Kidney (tissue), 22 donors: ENCODE measurements at places on chromosomes 2 and 18. TPM values are rescaled to one million over a fixed set of nuclear protein-coding genes. Genes with fewer than 3 reads are reported as not detected.
A peak's percentile ranks its signal among the peaks of the same experiment; 100 is the strongest.

DNA sequence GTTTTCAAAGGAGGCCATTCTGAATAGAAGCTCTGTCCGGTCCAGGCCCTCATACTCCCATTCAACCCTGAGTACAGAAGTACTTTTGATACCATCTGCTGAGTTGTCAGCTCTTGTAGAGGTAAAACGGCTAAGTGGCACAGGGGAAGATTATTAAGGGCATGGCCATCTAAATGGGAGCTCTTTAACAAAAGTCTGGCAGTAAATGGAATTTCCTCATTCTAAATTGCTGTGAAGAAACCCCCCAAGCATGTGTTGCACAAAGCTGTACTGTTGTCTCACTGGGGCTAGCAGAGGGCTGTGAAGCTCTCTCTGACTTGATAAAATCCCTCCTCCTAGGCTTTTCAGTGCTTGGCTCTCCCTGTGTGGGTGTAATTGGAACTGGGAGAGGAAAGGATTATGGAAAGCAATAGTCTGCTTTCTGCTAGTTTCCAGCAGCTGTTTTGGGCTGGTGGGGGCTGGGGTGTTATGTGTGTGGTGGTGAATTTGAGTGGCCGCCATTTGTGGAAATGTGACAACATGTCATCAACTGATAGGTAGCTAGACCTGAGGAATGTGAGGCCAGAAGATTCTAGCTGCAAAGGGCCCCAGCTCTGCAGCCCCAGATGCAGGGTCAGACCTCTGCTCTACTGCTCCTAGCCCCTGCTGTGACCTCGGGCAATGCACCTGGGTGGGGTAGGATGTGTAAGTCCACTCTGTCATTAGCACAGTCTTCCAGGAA is 65.1 kb downstream of the MAP4K4 start:
- no peak for DNase-seq

DNA sequence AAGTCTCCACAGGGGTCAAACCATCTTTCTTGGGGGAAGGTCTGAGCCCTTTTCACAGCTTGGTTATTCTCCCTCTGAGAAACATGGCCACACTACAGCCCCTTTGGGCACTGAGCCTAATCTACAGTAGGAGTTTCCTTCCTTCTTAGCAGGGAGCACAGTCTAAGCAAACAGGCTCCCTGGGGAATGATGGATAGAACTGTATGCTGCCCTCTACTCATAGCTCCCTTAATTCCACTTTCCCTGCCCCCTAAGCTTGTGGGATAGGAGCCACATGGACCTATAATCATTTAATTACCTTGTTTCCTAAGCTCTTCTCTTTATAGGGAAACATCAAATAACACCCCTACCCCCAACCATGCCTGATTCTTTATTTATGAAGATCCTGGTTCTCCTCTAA is 442.1 kb upstream of the MEX3C start:
- DNase-seq: no peak

Gene MYO5B
- total RNA-seq: 43.8 TPM

Gene CRYGD
- not detected for total RNA-seq

GRCh38 chr2:20128506-20129330 is 77.3 kb upstream of the LAPTM4A start:
- DNase-seq: no peak

Gene SLC40A1
- 78.4 TPM for total RNA-seq

DNA sequence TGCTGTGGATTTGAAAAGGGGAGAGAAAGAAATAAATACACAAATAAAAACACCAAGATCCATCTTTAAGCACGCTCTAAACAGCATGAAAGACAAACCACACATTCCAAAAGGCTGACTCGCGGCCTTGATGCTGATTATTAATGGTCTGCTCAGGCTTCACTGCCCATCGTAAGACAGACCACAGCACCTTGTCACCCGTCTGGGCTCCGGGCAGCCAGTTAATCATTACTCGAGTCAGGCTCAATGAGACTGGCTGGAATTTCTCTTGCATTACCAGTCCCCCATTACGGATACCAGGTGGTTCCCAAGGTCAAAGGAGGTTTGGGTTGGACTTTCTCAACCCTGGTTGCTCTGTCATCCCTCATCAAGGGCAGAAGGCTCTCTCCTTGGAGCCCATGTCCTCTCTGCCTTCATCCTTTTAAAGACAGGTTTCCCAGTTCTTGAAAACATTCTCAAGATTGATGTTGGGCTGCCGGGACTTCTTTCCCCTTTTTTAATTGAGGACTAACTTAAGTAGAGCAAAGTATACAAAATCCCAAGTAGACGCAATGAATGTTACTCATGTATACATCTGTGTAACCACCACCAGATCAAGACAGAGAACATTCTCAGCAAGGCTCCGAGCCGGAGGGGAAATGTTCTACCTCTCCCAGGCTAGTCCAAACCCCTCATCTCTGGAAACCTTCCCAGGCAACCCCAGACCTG is 8.1 kb downstream of the SMAD7 start:
- DNase-seq: peak; percentile 89

DNA sequence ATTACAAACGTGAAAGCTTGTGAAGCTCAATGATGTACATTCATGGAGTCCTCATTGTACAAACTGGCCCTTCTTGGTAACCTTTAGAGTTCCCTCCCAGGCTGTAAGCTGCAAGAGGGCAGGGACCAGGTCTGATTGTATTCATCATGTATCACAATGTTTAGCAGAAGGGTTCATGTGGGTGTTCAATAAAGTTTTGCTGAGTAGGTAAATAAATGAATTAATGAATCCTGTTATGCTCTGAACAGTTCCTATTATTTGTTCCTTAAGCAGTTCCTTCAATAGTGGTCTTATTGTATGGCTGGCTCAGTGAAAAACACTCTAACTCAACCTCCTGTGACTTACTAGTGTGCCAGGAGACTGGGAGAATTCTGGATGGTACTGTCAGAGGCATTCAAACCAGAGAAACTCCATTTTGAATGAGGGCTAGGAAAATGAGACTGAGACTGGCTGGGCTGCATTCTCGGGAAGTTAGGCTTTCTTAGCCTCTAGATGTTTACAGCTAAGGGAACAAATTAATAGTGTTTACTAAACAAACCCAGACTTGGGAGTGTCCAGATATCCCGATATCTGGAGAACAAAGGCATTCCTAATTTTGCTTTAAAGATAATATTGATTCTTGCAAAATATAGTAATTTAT is 1.8 kb upstream of the ACVR1 start:
- DNase-seq: no peak

GRCh38 chr2:86234563-86235131 is 35.4 kb downstream of the MRPL35 start:
- DNase-seq: no peak

DNA sequence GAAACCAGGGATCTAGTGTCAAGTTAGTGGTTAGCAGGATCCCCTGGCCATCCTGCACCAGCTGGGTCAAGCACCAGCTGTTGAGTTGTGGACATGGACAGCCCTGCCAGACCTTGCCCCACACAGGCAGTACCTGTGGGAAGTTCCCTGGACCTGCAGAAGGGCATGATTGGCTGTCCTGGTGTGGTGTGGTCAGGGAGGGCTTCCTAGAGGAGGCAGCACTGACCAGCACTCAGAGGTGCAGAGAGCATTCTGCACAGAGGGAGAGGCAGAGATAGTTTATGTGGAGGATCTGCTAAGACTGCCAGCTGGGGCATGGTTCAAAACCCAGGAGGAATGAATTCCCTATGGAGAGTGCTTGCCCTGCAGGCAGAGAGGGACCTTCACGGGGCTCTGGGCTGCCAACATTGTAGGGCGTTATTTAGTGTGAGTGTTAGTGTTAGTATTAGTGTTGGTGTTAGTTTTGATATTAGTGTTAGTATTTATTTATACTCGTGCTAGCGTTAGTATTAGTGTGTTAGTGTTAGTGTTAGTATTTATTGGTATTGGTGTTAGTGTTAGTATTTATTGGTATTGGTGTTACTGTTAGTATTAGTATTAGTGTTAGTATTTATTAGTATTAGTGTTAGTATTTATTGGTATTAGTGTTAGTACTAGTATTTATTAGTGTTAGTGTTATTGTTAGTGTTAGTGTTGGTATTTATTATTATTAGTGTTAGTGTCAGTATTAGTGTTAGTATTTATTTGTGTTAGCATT is 31.9 kb downstream of the TWIST2 start:
- DNase-seq: no peak

DNA sequence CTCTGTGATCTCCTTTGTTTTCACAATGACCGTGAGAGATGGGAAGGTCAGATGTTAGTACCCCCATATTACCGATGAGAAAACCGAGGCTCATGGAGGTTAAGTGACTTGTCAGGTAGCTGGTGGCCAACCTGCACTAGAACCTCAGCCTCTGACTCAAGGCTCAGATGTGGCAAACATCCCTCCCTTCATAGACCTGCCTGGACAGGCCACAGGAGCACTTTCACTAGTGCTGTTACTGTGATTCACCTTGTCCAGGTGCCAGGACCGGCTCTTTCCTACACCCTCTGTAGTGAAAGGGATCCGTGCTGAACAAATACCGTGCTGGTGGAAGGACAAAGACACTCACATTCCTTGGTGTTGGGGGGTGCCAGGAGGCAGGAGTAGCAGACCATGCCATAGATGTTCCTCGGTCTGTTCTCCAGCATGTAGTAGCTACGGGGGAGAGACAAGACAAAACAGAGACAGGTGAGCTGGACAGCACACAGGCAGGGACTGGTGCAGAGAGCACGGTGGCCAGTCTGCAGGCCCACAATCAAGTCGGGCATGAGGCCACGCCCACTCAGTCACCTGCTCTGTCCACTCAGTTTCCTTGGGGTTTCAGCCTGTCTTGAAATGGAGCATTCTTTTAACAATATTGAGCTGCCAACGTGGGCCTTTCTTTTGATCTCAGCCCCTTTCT is 65.9 kb downstream of the EDAR start:
- no peak for DNase-seq

Gene PIAS2
- 41.2 TPM for total RNA-seq

GRCh38 chr2:135528006-135528405 is 3.0 kb downstream of the ZRANB3 start:
- no peak for DNase-seq

DNA sequence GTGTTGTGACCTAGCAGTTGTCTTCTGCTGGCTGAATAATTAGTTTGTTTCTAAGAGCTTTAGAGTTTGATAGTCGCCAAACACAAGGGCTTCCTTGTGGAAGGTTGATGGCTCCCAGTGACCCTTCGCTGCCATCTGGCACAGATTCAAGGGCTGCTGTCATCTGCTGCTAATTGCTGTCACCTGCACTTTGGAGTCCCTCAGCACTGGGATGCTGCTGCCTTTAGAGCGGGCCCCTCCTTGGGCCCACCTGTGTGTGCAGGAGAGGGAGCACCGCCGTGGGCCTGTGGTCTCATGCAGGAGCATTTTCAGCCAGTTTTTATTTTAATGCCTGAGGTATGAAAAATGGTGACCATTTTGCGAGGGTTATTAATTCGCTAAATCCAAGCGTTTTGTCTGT is 154.0 kb upstream of the NFATC1 start:
- no peak for DNase-seq
